ENCODE measurements at places on chromosomes 3 and 15. TPM values are rescaled to one million over a fixed set of nuclear protein-coding genes. Genes with fewer than 3 reads are reported as not detected.

DNA sequence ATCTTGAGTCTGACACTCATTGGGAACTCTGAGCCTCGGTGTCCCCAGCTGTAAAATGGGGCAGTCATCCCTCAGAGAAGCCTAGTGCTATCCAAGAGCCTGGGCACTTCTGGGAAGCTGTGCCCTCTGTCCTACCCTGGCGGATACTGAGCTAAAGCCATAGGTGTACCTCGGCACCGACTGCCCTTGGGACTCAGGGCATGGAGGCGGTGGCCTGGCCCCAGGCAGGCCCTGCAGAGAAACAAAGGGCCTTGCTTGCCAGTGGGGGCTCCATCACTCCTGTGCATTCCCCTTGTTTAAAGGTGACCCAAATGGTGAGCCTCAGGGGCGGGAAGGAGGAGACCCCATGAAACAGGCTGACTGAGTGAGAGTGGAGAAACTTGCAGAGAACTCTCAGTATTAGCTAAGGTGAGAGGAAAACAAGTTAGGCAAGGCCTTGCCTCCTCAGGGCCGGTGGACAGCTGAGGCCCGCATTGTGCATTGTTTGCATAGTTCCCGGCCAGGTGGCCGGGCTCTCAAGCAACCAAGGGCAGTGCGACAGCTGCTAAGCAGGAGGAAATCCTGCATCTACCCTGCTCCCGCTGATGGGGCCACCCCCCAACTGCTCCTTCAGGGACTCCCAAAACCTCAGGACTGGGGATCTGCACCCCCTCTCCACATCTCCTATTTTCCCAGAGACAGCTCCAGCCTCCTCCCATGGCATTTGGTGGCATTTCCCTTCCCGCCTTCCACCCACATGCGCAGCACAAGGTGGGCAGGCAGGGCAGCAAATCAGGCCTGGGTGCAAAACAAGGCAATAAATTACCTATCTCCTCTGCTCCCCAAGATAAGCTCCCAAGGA lies 4.3 kb downstream of the PFKFB4 start:
- no peak for DNase-seq

DNA sequence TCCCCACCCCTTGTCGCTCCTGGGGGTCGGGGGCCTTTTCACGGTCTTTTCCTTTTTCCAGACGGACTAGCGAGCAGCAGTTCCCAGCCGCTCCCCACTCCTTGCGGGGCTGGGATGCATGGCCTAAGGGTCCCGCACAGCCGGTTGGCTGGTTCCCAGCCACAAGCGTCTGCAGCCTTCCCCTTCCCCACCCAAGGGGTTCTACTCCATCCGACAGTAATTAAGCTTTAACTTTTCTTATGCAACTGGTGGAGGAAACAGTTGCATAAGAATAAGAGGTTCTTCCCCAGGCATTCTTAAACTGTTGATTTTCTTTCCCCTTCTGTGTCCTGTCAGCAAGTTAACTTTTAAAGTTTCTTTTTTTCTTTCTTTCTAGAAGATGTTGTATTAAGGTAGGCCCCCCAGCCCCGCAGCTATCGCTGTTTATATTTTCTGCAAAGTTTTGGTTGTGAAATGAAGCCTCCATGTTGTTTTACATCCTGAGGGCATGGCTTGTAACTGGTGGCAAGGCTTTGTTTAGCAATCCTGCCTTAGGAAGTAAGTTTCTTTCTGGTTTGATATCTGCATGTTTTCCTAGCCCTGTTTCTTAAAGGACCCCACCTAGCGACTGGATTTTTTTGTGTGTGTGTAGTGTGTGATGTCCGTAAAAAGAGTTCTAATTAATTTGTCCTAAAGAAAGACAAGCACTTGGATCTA lies 207.5 kb downstream of the ZNF385D start:
- no peak for DNase-seq

DNA sequence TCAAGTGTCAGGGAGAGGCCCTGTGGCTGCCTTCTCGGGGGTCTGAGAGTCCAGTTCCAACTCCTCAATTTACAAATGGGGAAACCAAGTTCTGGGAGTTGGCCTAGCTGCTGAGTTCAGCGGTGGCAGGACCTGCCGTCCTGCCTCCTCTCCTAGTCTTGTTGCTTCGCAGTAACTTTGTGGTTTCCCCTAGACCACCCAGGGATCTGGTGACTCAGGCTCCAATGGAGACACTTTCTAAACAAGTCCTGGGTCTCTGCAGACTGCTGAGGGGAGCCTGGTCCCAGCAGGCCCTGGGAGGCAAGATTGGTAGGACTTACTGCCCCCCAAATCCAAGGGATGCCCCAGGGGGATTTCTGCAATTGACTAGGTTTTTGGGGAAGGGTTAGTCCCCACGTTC lies 83.6 kb downstream of the SMAD6 start:
- no peak for DNase-seq

DNA sequence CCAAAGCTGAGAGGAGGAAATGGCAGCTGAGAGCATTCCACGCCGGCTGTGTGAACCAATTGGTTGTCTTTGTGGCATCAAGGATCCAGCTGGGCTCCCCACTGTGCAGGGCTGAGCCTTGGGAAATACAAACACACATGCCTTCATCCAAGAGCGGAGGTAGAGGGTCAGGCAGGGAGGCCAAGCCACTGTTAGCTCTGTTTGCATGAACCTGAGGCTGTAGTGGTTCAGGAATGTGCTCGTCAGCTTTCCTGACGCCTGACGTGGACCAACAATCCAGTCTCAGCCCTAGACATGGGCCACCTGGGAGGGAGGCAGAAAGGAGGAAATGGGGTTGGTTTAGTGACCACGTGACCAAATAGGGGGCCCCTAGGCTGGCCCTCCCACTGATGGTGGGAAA lies 276.9 kb downstream of the TLE3 start:
- DNase-seq = no peak

DNA sequence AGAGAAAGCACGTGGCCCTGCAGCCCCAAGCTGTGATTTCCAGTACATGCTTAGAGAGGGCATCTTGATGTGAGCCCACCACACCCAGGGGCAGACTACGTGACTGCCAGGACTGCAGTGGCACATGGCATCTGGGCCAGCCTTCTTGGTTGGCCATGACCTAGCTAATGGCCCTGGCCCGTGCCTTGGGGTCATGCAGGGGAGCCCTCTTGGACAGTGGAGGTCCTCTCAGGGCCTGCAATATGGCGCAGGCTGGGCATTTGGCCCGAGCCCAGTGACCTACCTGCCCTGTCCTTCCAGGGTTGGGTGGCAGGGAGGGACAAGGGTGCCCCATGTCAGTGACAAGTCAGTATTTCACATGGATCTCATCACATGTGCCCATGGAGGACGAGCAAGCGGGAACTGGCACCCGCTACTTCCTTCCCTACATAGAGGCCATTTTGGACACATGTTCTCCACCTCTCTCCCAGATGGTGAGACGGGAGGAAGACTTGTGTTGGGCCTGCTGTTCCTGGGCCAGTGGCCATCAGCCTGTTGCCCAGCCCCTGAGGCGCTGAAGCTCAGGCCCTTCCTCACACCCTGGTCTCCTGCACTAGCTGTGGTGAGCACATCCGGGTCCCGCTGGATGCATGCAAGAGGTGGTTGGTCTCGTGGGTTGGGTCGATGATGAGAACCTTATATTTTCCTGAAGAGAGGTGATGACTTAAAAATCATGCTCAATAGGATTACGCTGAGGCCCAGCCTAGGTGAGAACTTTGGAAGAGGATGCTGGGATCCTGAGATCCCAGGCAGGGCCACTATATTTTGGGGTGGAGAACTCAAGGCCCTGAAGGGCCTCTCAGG lies 195.6 kb downstream of the UBE3A start:
- peak; percentile 10 for DNase-seq

DNA sequence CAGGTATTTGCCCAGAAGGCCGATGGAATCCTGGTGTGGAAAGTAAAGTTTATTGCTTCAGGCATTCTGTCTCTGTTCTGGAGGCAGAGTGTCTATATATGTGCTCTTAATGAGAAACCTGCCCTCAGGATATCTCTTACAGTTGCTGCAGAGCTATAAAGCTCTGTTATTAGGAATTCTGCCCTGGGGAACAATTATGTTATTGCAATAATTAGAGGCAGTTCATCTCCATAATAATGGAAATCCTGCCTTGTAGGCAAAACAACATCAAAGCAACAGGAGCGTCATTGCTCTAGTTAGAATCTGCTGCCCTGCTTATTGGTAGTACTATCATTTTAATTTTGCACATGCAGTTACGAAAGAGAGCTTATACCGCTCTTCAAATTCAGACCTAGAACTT lies 175.6 kb downstream of the IL5RA start:
- DNase-seq = no peak

- DNase-seq = no peak
Measured at GRCh38 chr3:65540666-65541065, 498.1 kb downstream of the MAGI1 start.

DNA sequence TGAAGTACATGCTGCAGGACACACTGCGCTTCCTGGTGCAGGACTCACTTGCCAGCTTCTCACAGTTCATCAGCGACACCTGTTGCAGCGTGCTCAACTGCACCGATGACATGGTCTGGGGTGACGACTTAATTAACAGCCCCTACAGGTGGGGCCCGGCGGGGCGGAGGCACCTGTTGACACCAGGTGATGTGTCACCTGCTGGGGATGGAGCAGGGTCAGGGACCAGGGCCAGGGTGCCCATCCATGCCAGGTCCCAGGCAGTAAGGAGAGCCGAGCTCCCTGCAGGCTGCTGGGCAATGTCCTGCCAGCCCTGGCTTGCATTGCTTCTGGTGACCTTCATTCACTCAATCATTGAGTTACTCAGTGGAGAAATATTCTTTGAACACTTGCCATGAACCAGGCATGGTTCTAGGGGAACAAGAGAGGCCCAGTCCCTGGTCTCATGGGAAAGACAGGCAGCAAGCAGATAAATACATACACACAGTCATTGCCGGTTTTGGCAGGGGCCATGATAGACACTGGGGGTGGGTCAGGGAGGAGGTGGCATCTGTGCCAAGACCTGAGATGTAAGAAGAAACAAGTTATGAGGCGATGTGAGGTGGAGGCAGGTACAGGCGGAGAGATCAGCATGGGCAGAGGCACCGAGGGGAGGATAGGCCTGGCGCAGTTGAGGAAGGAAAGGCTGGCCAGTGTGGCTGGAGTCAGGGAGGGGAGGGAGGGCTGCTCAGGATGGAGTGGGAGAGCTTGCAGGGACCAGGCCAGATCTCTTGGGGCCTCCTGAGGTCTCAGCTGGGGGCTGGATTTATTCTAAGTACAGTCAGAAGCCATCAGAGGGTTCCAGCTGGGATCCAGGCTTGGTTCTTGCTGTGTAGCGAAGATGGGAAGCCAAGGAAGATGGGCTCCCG lies 30.8 kb downstream of the DNAH1 start:
- DNase-seq = no peak

DNA sequence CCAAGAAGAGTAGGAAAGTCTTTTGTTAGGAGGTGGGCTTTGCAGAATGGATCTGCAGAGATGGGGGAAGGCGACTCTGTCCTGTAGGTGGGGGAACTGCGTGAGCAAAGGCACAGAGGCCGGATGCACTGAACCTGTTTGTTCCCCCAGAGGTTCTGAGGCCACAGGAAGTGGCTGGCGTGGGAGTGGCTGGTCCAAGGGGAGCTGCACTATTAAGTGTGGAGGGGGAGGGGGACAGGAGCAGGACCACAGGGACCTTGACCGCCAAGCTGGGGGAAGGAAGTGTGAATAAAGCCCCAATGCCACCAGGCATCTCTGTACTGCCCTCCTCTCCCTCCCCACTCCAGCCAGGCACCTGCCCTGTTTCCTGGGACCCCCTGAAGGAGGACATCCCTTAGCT lies 51.8 kb downstream of the CYP11A1 start:
- DNase-seq = no peak

- no peak for DNase-seq
Measured at GRCh38 chr15:57418635-57419034, 42.3 kb downstream of the CGNL1 start.

DNA sequence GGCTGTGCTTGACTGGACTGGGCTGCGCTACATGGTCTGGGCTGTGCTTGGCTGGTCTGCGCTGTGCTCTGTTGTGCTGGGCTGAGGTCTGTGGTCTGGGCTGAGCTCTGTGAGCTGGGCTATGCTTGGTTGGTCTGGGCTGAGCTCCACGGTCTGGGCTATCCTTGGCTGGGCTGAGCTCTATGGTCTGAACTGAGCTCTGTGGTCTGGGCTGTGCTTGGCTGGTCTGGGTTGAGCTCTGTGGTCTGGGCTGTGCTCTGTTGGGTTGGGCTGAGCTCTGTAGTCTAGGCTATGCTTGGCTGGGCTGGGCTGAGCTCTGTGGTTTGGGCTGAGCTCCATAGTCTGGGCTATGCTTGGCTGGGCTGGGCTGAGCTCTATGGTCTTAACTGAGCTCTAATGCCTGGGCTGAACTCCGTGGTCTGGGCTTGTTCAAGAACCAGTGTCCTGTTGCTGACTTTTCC lies 92.0 kb downstream of the PLXNA1 start:
- DNase-seq = no peak

ATP13A5 gene
- not detected for total RNA-seq

KCNH8 gene
- 1.3 TPM for total RNA-seq
